ENCODE measurements at places on chromosomes 2 and 18.

GRCh38 chr2:53484531-53484930 is 283.1 kb upstream of the CHAC2 start:
- no peak for DNase-seq

GRCh38 chr18:52816121-52816520 is 476.1 kb downstream of the DCC start:
- DNase-seq = no peak

GRCh38 chr2:118003396-118003824 is 10.5 kb downstream of the CCDC93 start:
- DNase-seq = peak; percentile 41

DNA sequence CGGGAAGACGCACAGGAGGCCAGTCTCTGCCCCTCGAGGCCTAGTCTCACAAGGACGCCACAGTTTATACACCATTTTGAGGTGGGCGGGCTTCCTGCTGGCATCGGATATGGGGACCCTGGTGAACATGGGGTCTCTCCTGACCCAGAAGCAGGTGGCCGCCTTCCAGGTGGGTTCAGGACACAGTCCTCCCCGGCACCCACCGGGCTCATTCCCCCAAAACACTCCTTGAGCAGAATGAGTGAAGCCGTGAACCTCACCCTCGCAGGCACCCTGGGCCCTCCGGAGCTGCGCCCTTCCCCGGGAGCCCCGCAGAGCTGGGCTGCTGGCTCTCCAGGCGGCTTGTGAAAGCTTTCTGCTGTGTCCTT is 6.5 kb downstream of the NFATC1 start:
- no peak for DNase-seq

GRCh38 chr2:37623971-37624900 is 47.2 kb downstream of the CDC42EP3 start:
- no peak for DNase-seq

DNA sequence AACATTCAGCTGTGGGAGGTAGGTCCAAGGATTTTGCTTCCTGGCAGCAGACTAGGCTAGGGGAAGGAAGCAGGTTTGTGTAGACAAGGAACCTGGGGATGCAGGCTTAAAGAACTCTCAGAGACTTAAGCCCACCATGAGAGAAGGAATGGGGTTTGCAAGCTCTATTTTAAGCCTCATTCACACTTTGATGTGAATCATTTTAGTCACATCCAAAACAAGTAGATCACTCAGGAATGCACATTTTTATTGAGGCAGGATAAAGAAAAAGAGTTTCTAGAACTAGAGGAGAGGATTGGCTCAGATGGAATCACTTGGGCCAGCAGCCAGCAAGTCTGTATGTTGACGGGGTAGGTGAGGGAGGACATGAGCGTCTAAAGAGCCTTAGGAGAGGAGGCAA is 3.3 kb upstream of the NAPG start:
- DNase-seq = no peak

- no peak for DNase-seq
These were observed 59.8 kb downstream of the MCFD2 start for GRCh38 chr2:46855805-46856204.

- DNase-seq = no peak
These were observed 350.7 kb upstream of the SYT4 start for GRCh38 chr18:43627848-43628530.

GRCh38 chr2:59909147-59909546 is 644.3 kb downstream of the BCL11A start:
- DNase-seq = no peak

DNA sequence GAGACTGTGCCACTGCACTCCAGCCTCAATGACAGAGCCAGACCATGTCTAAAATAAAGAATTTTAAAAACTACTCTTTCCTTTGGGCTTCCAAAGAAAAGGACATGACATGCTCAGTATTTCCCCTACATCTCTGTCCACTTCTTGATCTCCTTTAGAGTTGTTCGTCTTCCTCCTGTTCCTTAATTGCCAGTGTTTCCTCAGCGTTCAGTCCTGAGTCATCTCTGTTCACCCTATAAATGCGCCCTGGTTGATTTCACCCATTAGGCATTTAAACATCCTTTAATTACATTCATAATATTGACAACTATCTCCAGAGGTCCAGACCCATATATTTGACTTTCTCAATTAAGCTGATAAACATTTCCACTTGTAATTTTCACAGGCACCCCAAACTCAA is 64.0 kb downstream of the AAK1 start:
- DNase-seq = no peak

DNA sequence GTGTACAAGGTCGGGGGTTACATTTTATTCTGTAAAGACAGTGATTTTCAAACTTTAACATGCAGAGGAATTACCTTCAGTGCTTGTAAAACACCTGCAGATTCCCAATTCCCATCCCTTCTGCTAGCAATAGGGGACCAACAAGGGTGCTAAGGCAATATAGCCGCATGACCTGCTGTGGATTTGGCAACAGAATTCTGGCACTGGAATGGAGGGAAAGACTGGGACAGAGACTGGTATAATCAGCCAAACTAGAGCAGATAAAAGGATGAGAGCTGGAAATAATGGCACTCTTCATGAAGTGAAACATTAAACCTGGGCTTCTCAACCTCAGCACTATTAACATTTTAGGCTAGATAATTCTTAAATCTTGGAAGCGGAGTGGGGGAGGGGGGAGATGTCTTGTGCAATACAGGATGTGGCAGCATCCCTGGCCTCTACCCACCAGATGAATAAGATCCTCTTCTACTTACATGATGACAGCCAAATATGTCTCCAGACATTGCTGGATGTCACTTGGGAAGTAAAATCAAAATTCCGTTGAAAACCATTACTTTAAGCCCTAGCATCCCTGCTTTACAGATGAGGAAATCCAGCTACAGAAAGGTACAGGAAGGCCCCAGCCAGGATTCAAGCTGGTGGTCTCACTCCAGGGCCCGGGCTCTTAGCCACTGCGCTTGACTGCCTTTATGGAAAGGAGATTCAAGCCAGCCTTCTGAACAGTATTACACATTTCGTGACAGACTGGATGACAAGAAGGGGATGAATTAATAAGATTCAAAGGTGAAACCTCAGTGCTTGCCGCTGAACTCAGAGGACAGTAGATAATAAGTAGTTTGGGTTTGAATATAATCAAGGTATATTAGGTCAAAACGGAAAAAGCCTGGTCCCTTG is 1.7 kb downstream of the EVA1A start:
- no peak for DNase-seq

- DNase-seq = no peak
These were observed 23.9 kb downstream of the ATAD2B start for GRCh38 chr2:23903034-23903433.

DNA sequence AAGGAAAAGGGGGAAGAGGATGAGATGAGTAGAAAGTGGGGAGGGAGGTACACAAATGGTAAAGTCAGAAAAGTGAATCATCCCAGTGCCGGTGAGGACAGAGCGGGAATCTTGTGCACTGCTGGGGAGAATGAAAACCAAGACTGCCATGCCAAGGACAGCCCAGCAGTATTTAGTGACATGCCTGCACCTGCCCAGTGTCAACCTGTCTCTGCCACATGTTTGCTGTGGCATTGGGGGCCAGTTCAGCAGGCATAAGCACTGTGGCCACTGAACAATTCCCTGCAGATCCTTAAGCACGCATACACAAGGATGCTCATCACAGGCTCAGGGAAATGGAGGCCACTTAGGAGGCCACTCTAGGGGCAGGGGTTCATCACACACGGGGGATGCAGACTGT is 5.2 kb upstream of the KCNK3 start:
- DNase-seq = peak; percentile 68

- DNase-seq = no peak
These were observed 121.1 kb downstream of the DTNB start for GRCh38 chr2:25552318-25552717.

- DNase-seq = no peak
These were observed 237.2 kb downstream of the RNF152 start for GRCh38 chr18:61655630-61656029.

- DNase-seq = no peak
These were observed 16.0 kb downstream of the SATB2 start for GRCh38 chr2:199441759-199442158.

GRCh38 chr2:162211732-162212131 is 31.5 kb downstream of the FAP start:
- DNase-seq = no peak

DNA sequence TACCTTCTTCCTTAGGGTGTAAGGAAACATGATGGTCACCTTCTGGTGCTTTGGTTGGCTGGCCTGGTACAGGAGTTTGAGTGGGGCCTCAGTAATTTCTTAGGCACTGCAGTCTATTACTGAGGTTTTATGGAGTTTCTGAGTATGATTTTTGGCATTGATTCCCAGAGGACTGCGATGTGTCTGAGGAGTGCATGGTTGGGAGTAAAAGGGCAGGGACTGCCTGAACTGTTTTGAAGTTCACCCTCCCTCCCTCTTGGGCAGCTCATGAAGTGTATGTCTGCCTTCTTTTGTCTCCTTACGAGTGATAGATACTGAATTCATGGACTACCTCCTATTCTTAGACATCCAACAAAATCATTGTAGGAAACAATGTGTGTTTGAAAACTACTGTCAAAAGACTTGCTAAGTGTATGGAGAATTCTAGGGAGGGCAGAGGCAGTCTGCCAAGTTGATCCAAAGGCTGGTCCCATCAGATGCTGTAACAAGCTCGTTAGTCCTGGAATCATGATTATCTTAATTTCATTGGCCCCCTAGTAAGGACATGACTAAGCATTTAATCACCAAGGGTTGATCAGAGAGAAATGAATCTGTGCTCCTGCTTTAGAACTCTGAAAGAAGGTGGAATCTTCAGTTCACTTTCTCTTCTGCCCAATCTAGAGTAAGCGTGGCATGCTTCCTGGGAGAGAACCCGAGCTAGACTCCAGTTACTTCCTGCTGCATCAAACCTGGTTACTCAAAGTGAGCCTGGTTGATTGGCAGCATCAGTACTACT is 26.5 kb downstream of the LYPD6B start:
- no peak for DNase-seq

DNA sequence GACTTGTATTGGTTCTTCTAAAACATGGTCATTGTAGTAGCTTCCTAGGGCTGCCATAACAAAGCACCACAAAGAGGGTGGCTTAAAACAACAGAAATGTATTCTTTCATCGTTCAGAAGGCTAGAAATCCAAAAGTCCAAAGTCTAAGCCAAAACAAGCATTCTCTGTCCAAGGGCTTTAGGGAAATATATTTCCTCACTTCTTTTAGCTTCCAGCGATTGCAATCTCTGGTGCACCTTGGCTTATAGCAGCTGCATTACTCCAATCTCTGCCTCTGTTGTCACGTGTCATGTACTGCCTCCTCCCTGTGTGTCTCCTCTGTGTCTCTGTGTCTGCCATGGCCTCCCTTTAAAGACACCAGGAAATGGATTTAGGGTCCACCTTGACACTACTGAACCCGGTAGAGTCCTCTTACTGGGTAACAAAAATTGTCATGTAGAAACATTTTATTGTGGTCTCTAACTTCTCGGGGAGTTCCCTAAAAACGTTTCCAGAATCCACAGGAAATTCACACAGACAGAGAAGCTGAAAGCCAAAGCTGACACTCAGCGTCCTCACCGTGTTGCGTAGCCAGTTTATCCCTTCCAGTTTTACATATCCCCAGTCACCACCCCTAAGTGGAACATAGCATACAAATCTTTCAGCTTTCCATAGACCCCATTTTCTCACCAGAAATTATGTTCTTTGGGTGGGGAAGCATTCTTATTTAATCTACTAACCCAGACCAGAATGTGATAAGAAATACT is 20.7 kb upstream of the TTN start:
- no peak for DNase-seq

DNA sequence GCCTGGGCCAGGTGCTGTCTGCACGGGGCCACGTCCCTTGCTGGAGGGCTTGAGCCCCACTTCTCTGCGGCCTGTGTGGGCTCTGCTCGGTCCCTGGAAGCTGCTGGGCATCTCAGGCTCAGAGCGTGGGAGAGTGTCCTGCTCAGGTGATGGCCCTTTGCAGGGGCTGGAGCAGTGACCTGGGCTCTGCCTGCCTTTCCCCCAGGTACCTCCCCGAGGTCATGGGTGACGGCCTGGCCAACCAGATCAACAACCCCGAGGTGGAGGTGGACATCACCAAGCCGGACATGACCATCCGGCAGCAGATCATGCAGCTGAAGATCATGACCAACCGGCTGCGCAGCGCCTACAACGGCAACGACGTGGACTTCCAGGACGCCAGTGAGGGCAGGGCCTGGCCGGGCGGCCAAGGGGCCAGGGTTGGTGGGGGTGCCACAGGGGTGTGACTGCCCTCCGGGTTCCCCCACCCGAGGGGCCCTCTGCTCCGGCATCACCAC is 29.9 kb downstream of the GPC1 start:
- DNase-seq = no peak

DNA sequence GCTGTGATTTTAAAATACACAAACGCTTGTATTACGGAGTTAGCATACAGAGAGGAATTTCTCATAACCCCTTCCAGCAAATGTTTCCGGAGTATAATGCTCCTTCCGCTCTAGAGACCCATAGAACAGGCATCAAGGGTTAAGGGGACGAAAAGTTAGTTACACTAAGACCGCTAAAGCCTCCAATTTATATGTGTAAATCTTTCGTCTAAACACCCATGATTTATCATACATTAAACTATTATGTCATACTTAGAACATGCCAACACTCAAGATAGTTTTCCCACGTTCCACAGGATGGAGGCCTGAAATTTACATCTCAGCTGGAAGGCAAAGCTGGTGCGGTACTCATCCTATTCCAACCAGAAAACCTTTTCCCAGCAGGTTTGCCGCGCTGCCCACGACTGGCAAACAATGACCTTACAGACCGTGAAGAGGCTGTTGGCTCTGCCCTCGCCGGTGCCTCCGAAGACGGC is 650 bp downstream of the ORMDL1 start:
- no peak for DNase-seq

GRCh38 chr18:63043516-63043915 is 276.1 kb downstream of the BCL2 start:
- no peak for DNase-seq

DNA sequence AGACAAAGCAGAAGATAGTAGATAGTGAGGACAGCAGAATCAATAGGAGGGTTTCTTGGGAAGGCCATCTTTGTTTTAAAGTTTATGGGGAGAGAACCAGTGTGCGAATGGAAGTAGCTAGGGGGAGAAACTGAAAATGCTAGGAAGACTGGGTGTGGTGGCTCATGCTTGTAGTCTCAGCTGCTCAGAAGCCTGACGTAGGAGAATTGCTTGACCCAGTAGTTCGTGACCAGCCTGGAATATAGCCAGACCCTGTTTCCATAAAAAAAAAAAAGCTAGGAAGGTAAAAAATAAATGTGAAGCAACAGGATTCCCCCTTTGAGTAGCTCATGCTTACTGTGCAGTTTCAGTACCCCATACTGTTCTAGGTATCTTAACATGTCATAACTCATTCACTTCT is 19.2 kb upstream of the DRC1 start:
- no peak for DNase-seq

GRCh38 chr2:190589008-190589407 is 54.5 kb upstream of the NEMP2 start:
- DNase-seq = no peak

- DNase-seq = no peak
These were observed 7.7 kb downstream of the EPB41L5 start for GRCh38 chr2:120020554-120020953.

GRCh38 chr18:55777666-55778304 is 189.8 kb upstream of the TCF4 start:
- DNase-seq = no peak

GRCh38 chr2:23385351-23385747 is 370 bp downstream of the KLHL29 start:
- DNase-seq = no peak

Measured in SHP77 treated with DMSO at 0.1 percent for 48 hours (cell line).